Panc1 (cell line): ENCODE measurements at places on chromosomes 5 and 9.

GRCh38 chr5:85096421-85096820 is 711.7 kb upstream of the EDIL3 start:
- no peak for DNase-seq

GRCh38 chr5:171520300-171521174 is 101.1 kb downstream of the FGF18 start:
- DNase-seq = no peak

- no peak for DNase-seq
Measured at GRCh38 chr9:77738932-77739331, 90.8 kb upstream of the GNA14 start.

- DNase-seq = no peak
Measured at GRCh38 chr9:115046824-115047223, 71.1 kb downstream of the TNC start.

- DNase-seq = no peak
Measured at GRCh38 chr5:180133060-180133459, 61.5 kb upstream of the RNF130 start.

DNA sequence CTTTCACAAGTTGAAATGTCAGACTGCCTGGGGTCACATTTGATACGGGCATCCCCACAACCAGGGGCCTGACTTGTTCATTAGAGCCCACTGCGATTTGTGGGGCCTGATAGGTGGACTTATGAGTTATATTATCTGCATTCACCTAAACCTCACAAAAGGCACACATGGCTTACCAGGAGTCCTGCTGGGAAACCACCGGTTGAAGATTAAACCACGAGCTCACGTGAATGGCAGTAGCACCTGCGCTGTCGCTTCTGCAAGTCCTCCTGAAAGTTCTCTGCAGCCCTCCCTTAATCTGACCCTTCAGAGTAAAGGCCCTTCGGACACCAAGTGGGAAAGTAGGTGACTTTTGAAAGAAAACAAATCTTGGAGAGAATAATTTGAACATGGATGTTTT is 68.9 kb downstream of the PPIC start:
- DNase-seq = no peak

- no peak for DNase-seq
Measured at GRCh38 chr5:57128325-57128724, 45.5 kb upstream of the GPBP1 start.

DNA sequence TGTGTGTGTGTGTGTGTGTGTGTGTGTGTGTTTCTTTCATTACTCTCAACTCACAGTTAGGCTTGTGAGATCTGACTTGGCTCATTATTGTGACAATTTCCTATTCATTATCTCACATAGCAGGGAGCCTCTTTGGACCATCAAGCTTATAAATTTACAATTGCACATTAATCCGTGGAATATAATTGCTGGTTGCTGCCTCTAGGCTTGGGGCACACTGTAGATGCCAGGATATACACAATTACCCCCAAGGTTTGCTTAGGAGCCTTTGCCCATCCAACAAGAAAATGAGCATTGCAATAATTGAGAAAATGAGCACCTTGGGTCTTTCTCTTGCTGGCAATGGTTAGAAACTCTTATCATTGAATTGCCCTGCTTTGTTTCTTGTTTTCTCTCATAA is 161.6 kb upstream of the DMRTA1 start:
- DNase-seq = no peak

DNA sequence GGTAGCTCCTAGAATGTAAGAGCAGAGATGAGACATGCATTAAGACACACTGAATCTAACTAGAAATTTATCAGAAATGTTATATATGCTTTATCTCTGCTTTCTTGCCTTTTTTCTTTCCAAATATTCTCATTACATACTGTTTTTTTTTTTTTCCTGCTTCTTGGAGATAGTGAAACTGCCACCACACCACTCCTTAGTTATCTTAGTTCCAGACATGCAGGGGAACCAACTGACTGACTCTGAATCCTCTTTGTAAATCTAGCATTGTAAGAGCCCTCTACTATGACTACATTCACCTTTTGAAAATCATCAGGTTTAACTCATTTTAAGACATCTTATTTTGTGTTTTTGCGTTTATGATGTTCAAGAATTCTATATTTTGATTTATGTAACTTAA is 181.3 kb upstream of the ST8SIA4 start:
- DNase-seq = no peak

DNA sequence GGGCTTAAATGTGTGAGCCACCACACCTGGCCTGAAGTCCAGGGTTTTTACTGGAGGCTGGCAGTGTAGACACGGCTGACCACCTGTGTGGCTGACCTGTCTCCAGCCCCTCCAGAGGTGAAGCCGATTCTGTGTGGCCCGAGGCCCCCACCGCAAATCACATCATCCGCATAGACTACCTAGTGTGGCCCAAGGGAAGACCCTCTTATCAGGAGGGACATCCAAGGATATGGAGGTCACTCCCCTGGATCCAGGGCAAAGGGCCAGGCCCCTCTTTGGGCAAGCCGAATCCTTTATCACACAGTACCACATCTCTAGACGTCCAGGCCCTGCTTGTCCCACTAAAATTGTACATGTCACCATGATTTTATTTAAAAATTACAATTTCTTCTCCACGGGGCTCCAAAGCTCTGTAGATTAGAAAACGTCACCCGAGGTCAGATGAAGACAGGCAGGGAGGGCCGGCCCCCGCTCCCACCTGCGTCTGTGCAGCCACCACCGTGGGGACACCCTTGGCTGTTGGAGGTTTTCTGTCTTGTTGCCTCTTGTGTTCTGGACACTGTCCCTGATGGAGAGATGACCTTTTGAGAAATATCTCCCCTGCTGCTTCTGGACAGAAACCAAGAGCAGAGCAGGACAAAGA is 20.1 kb downstream of the LAMC3 start:
- DNase-seq = no peak

- DNase-seq = no peak
Measured at GRCh38 chr9:76302947-76303550, 91.2 kb downstream of the RFK start.

DNA sequence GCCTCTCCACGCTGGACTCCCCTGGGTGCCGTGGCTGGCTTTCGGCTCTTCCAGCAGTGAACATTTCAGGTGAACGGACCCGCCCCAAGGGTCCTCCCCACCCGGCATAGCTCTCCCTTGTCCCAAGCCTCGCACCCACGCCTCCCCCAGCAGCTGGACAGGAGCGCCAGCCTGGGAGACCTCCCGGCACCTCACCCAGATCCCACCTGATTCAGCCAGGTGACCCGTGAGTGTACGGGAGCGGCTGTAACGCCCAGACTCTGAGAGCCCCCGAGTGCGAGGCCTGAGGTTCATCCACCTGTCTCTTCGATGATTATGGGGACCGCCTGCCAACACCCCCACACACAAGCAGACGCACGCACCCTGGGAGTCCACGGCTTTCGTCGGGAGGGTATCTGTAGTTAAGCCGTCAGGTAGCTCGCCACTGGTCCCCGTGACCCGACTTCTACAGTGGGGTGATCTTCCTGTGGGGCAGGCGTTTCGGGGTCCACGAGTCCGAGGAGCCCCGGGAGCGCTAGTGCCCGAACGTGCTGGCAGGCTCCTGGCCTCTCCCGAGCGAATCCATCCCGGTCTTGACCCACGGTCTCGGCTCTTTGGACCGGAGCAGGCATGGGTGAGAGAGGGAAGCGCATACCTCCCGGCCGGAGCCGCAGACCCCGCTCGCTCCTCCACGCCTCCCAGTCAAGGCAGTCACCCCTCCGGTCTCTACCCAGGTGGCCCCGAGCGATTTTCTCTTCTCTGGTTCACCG is 14.9 kb downstream of the TRIM7 start:
- no peak for DNase-seq

DNA sequence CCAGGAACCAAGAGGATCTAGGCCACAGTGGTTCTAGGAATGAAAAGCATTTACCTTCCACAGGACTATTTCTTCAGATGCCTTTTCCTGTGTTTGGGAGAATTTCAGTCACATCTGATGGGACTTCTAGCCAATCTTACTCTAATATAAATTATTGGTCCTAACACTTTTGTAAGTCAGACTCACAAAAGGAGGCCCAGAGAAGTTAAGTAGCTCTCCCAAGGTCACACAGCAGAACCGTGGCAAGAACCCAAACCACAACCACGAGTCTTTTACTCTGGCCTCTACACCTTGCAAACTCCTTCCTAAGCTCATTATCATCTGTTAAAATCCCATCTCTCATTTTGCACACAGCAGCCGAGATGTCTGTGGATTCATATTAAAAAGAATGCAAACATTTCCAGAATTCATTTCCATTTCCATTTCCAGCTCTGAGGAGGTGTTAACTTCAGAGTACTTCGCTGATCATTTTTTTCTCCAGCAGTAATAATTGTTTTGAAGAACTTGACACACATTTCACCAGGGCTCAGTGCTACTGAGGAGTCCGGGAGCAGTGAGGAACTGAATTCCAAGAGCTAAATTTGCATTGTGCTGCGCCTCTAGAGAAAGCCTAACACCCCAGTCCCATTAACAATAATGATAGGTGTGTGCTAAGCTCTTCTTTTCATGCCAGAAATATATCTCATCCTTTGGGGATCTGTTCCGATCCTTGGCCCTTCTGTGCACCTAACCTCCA is 168.1 kb downstream of the SEMA6A start:
- no peak for DNase-seq

DNA sequence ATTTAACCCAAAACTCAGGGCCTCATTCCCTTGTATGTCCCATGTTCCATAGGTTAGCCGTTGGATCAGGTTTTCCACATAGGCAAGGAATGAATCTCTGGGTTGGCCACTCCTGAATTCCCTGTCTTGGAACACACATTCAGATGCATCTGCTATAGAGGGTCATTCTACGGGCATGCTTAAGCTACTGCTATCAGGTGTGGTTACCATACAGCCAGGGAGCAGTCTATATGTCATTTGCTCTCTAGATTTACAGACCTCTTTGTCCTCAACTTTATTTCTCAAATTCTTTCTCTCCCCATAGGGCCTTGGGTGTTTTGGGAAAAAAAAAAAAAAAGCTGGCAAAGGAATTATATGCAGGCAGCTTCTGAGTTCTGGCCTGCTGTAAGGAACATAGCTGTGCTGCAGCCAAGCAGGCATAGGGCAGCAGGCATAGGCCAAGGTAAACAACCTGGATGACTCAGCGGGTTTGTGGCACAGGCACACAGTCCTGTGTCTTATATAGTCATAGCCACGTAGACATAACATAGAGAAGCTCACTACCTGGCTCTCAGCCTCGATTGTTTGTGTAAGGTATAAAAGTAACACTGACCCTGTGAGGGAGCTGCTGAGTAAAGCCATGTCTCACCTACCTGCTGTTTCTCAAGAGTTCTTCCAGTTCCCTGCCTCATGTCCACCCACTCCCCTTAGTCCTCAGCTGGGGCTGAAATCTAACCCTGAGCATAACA is 141.5 kb downstream of the OSTF1 start:
- DNase-seq = no peak

DNA sequence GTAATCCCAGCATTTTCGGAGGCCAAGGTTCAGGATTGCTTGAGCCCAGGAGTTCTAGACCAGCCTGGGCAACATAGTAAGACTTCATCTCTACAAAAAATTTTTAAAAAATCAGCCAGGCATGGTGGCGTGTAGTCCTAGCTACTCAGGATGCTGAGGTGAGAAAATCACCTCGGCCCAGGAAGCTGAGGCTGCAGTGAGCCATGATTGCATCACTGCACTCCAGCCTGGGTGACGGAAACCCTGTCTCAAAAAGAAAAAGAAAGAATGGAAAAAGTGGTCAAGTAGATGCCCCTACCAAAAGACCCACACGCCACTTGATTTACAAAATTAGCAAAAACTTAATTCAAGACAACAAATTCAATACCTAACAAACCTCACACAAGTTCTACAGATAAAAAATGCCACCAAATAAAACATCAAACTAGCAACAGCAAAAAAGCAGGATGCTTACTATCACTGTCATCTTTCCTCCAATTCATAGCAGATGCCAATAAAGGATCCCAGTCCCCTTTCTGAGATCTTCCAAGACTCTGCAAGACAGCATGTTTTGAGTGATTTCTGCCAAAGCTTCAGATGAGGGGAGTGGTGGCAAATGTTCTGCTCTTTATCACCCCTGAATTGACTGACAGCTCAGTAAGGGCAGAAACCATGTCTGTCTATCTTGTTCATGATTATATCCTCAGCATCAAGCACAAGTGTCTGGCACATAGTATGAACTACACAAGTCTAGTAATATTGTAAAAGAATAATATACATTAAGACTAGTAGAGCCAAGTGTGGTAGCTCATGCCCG is 34.2 kb upstream of the TESK1 start:
- no peak for DNase-seq

DNA sequence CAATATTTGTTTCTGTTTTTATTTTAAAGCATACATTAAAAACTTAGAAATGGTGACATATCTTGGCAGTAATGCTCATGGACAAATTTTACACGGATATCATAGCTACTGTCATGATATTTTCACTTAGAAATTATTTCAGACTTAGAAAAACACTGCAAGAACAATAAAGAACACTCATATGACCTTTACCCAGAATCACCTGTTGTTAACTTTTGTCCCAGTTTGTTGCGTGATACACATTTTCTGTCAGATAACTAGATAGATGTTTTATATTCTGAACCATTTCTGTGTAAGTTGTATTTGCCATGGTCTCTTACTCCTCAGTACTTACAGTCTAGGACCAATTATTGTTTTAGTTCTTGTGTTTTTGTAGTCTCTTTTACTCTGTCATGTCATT is 3.6 kb upstream of the LRRC70 start:
- DNase-seq = no peak

DNA sequence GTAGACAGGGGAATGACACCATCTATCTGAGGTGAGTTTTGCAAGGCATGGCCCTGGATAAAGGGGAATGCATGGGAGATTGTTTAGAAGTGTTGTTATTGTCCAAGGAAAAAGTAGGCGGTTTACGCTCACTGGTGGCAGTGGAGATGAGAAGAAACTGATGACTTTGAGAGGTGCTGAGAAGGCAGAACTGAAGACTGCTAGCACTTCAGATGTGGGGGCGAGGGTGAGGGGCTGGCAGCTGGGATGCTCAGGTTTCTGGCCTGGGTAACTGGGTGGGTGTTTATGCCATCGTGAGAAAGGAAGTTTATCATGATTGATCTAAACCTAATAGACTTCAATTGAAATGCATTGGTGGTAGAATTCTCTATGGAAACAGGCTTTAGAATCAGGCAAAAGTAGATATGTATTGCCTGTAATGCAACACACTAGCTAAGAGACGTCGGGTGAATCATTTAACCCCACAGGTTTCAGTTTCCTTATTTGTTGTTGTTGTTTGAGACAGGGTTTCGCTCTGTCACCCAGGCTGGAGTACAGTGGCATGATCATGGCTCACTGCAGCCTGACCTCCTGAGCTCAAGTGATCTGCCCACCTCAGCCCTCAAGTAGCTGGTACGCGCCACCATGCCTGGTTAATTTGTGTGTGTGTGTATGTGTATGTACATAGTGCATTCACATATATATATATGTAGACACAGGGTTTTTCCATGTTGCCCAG is 123.5 kb downstream of the SLC24A2 start:
- DNase-seq = no peak

DNA sequence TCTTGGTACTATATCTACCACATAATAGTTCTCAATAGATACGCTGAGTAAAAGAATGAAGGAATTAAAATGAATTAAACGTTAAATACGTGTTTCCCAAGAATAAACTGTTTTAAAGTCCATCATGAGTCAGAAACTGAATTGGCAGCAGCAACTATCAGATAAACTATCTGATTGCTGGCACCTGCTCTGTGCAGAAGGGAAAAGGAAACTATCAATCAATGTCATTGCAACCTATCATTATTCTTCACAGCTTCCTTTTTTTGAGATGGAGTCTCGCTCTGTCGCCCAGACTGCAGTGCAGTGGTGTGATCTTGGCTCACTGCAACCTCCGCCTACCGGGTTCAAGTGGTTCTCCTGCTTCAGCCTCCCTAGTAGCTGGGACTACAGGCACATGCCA is 8.8 kb upstream of the WDR36 start:
- DNase-seq = no peak

GRCh38 chr5:75113354-75114113 is 61.2 kb upstream of the GCNT4 start:
- no peak for DNase-seq

- no peak for DNase-seq
Measured at GRCh38 chr5:134515801-134516200, 9.7 kb upstream of the JADE2 start.
